GM10248 (cell line): ENCODE measurements at places on chromosomes 12 and 14.

DNA sequence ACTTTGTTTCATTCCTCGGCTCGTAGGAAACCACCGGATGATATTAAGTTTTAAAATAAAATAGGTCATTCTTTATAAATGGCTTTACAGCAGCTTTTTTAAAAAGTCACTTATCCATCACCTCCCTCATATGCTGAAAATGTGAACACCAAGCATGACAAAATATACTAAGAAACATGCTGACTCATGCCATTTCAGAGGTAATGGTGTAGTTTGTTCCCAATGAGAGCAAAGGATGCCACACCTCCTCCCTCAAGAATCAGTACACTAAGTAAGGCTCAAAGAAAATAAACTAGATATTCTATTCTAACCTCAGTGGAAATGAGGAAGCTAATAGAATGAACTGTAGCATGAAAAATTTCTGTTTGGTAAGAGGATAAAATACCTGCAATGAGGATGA, 5.5 kb upstream of the DIO2 start:
- no peak for DNase-seq

- no peak for DNase-seq
Measured at GRCh38 chr14:105136401-105137322, 31.9 kb downstream of the JAG2 start.

- no peak for DNase-seq
Measured at GRCh38 chr12:85627584-85627983, 208.6 kb downstream of the RASSF9 start.

- DNase-seq = no peak
Measured at GRCh38 chr12:52519826-52520662, at the start of gene KRT5. TSS of gene KRT5 (minus strand) at chr12:52520394. CDS start at chr12:52520296, 98 bp downstream.
